ENCODE measurements at places on chromosomes 13 and 19.

- DNase-seq: no peak
These were observed 12.6 kb downstream of the CACNA1A start for GRCh38 chr19:13493516-13494310.

GRCh38 chr19:33960566-33960965, 163.9 kb downstream of the KCTD15 start:
- no peak for DNase-seq

GRCh38 chr13:57123681-57124080, 17.0 kb upstream of the PRR20A start:
- no peak for DNase-seq

GRCh38 chr19:45104658-45105349, 11.8 kb downstream of the PPP1R37 start:
- no peak for DNase-seq

- DNase-seq: no peak
These were observed 14.0 kb downstream of the CD70 start for GRCh38 chr19:6576869-6577475.

- no peak for DNase-seq
These were observed 7.5 kb downstream of the RAB4B start for GRCh38 chr19:40785526-40785925.

- DNase-seq: no peak
These were observed 18.2 kb downstream of the ELAVL1 start for GRCh38 chr19:7987114-7987768.

DNA sequence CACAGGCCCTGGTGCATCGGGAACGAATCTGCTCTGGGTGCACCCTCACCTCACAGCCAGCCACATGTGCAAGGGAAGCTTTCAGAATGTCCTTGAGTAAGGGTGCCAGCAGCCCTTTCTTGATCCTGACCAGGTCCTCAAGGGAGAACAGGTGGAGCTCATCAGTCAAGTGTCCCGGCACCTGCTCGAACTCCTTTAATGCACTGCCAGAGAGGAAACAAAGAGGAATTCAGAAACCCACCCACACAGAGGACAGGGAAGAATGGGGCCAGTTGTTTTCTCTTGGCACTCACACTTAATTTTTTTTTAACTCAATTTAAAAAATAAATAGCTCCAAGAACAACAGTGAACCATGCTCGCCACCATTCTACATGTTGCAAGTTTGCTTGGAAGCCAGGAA, 41.7 kb downstream of the RUBCNL start:
- no peak for DNase-seq

GRCh38 chr19:21269813-21270212, 59.4 kb downstream of the ZNF708 start:
- no peak for DNase-seq

DNA sequence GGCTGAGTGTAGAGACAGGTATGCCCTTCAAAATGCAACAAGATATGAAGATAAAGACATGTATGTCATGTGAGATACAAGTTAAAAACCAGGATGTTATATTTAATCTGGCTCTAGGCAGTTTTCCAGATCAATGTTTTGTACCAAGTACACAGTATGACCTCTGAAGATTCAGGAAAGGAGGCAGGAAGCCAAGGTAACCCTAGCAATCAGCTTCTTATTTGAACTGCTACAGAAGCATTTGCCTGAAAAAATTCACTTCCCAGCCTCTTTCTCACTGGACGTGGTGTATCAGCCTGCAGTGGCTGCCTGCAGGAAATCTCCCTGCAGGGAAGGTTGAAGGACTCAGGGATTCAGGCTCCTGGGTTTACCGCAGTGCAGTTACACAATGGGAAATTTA, 24.1 kb downstream of the OLFM4 start:
- no peak for DNase-seq

DNA sequence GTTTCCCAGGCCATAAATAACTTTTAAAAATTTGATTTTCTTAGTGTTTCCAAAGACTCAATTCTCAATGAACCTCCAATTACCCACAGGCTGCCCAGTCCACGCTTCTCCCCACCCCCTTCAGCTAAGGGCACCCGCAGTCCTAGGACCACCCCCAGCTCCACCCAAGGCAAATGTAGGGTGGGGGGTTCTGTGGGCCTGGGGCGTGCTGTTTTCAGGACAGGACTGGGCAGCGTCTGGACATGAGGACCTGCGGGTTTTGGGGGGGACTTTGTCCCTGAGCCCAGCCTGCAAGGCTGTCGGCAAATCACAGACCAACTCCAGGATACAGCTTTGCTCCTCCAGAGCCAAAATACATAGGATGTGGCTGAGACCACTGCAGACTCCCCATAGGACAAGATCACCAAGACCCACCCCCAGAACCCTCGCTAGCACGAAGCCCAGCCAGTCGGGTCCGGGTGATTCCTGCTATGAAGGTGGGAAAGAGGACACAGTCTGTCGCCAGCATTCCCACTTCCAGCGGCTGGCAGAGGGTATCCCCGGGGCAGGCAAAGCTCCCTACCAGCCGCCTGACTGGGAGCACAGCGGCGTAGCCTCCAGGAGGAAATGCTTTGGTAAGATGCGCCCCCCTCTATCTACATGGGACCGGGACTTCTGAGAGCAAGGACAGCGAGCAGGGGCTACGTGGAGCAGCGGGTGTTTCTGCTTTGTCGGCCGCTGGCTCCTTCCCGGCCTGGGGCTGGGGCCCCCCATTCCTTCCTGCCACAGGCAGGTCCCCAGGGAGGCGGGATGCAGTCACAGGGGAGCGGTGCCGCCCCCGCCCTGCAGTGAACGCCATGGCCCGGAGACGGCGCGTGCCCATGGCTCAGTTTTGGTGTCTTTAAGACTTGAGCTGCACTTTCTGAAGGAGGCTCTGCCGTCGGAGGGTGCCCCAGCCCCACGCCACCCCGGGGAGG, 1.6 kb upstream of the TIMM13 start:
- no peak for DNase-seq

- DNase-seq: no peak
These were observed 525.6 kb downstream of the SUCLA2 start for GRCh38 chr13:47475441-47475948.

GRCh38 chr19:30722761-30723160, 350.6 kb downstream of the ZNF536 start:
- no peak for DNase-seq

DNA sequence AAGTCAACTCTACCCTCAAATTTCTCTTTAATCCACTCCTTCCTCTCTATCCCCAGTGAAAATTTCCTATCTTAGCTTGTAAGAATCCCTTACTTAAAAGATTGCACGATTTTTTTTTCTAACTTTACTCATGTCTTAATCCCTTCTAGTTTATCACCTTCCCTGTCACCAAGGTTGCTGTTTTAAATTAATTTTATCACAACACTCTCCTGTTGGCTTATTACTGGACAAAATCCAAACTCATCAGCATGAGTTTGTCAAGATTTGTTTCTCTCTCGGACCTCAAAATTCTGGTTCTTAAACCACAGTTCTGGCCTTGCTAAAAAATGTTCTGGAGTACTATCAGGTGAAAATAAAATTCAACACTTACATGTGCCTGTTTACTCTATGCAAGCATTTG, 959.1 kb upstream of the SLC10A2 start:
- DNase-seq: no peak

DNA sequence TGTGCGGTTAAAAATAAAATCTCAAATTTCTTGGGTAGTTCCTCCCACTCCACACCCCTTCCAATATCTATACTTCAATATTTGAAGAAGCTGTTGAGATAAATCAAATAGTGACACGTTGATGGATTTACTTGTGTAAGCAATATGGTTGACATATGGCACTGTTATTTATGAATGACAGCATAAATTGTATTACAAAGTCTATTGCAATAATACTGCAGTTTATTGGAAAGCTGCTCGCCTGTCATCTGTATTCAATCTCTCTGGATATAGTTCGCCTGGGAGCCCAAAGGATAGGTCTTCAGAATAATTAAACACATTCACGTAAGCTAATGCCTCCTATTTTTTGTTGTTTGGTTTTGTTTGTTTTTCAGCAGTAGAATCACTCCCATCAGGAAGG, 5.0 kb upstream of the ZIC5 start:
- DNase-seq: no peak

DNA sequence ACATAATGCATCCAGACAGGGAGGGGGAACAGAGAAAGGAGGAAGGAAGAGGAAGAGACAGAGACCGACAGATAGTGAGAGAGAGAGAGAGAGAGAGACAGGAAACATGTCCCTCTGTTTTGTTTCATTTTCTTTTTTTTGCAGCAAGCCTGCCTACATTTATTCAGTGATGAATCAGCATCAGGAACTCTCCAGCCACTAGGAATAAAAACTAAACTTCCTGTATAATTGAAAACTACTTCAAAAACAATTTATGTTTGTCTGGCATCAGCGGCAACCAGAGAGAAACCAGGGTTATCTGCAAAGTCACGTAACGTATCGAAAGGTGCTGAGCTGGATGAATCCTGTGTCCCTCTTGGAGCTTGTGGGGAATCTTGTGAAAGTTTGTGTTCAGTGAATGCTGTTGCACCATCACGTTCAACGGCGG, 148.6 kb upstream of the SOX21 start:
- DNase-seq: no peak

DNA sequence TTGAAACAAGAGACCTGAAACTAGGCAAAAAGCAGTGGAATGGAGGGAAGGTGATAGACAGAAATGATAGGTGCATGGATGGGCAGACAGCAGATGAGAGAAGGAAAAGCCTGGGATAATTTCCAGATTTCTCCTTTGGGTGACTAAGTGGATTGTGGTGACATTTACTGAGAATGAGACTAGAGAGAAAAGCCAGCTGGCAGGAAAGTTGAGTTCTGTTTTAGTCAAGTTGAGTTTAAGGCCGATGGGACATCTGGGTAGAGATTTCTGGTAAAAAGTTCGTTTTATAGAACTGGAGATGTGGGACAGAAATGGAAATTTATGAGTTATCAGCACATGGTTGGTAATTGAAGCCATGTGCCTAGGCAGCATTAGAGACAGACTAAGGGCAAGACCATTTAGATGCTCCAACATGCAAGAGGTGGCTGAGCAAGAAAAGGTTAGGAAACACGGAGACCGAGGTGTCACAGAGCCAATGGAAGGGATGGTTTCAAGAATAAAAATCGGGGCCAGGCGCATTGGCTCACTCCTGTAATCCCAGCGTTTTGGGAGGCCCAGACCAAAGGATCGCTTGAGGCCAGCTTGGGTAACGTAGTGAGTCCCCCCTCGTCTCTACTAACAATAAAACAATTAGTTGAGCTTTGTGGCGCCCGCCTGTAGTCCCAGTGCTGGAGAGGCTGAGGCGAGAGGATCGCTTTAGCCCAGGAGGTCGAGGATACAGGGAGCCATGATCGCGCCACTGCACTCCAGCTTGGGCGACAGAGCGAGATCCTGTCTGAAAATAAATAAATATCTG, 9.6 kb upstream of the DGKH start:
- DNase-seq: no peak

- DNase-seq: no peak
These were observed 84.8 kb downstream of the LNX2 start for GRCh38 chr13:27535546-27535945.

- DNase-seq: no peak
These were observed 210.3 kb downstream of the KATNAL1 start for GRCh38 chr13:30097089-30097488.

DNA sequence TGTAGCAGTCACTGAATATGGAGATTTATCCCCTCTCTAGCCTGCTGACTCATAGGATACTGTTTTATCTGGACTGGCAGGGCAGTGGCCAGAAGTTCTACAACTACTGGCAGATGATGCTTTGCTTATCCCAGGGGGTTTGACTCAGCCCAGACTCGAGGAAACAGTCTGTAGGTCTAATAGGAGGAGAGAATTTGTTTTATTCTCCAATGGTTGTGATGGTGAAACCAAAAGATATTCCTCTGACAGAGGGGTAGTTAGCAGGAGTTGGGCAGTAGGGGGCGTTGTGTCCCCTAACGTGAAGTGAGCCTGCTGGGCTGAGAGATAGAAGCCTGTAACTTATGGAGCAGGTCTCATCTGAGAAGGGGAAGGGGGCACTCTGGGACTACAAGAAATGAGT, 74.9 kb downstream of the WTIP start:
- DNase-seq: peak; percentile 16

- no peak for DNase-seq
These were observed 5.0 kb downstream of the TLE5 start for GRCh38 chr19:3057275-3057714.

DNA sequence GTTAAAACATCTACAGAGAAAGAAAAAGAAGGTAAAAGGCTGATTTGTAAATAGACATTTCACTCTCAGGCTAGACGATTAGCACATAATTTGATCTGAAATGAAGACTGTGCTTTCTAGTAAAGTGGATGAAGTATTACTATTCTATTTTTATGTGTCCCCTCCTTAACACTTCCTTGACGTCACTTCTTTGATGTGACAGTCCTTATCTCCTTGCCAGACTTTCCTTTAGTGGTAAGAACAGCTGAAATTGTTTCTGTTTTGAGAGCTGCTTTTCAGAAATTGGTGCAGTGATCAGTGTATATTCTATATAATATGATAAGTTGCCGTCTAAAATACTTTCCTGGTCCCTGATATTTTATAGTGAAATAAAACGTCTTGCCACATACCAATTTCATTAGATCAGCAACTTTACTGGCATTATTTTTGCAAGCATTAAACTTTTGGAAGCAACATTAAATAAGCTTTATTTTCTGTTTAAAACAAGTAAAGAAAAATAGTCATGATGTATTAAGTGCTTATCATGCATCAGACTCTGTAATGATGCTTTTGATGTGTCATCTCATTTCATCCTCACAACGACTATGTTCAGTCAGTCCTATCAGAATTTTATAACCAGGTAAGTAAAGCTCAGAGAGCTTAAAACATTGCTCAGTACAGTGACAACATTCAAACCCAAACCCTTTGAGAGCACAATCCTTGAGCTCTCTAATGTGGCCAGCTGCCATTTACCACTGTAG, 210.3 kb upstream of the PCDH9 start:
- no peak for DNase-seq

DNA sequence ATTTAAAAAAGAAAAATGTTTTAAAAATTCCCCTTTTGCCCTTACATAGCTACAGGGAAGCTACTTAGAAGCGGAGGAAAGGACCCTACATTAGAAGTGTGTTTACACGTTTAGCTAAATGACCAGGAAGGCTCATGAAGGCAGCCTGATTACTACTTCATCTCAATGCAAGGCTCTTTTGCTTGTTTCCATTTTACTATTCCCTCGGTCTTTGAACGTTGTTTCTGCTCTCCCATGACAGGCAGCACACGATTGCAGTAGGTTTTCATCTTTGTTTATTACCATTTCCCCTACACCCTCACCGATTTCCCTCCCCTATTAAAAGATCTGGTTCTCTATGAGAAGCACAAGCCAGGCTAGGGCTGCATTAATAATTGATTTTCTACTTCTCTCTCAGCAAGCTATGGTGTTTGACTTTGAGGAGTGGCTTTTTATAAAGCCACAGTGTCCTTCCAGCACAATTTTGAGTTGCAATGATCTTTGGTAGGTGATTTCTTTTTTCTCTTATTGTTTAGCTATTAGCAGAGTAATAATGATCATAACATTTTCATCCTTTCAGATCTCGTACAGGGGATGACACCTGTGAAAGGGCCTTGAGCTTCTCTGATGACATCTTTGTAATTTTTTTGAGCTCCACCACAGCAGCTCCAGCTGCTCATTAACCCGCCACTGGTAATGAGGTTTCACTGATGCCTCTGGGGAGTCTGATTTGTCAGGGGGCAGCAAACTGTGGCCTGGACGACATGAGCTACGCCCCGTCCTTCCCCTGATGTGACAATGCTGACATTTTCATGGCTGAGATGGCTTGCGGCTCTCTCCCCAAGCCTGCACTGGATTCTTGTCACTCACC, 670.3 kb downstream of the UQCRFS1 start:
- DNase-seq: no peak
